ENCODE measurements at places on chromosomes 1 and 21. TPM values are rescaled to one million over a fixed set of nuclear protein-coding genes. Genes with fewer than 3 reads are reported as not detected.
A peak's percentile ranks its signal among the peaks of the same experiment; 100 is the strongest.

Gene PDZK1IP1
- total RNA-seq = 200 TPM

Gene ARHGEF16
- total RNA-seq = 104 TPM

Gene FCAMR
- 0.64 TPM for total RNA-seq

Gene ZNF648
- total RNA-seq = 0.48 TPM

Gene PADI4
- not detected for total RNA-seq

Gene TPR
- total RNA-seq = 99.7 TPM

Gene RNF186
- 46.7 TPM for total RNA-seq

Gene TMEM81
- not detected for total RNA-seq

Gene NUP210L
- total RNA-seq = not detected

Gene TRIM67
- not detected for total RNA-seq

Gene POGZ
- 90.9 TPM for total RNA-seq

Gene RNU1-4
- under 0.01 TPM for total RNA-seq

DNA sequence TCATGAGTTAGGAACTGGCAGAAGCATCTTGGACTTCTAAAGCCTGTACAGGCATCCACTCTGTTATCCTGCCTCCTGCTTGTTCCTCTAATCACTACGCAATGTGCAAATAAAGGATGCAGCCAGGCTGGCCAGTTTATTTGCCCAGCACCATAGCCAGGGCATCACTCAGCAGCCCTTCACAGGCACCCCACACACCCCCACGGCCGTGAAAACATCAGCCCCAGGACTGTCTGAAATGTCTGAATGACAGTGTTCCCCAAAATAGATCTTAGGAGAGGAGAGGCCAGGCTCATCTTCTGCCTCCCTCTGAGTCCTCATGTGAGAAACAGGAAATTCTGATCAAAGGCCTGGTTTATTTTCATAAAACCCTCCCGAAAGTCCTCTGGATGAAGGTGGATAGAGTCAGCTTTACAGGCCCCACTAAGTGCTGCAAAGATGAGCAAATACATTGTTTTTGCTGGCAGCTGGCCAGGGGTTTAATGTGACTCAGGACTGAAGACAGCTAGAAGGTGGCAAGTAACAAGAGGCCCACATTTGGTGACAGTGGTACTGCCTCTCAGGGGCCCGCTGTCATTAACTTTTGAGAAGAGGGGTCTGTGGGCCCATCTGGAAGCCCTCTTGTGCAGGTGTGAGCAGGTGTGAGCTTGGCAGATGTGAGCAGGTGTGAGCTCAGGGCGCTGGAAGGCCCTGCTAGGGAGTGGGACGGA, 32.9 kb downstream of the GRHL3 start:
- no peak overlapping the region for H3K4me3 ChIP-seq
- no peak for DNase-seq
- H3K27me3 ChIP-seq = no peaks in the 10 kb centered on the region
- H3K36me3 ChIP-seq = no peaks in the 10 kb centered on the region
- H3K27ac ChIP-seq = no peak overlapping the region

- no peak for DNase-seq
- H3K27ac ChIP-seq = no peak overlapping the region
- no peaks in the 10 kb centered on the region for H3K4me1 ChIP-seq
- no peaks in the 10 kb centered on the region for H3K27me3 ChIP-seq
- H3K4me3 ChIP-seq = no peak overlapping the region
Measured at GRCh38 chr1:24596401-24596880, 40.6 kb downstream of the NCMAP start.

GRCh38 chr1:151868486-151868885, 15.0 kb upstream of the THEM5 start:
- no peak overlapping the region for H3K27ac ChIP-seq
- H3K27me3 ChIP-seq = no peaks in the 10 kb centered on the region
- H3K36me3 ChIP-seq = no peaks in the 10 kb centered on the region
- H3K4me3 ChIP-seq = no peak overlapping the region

DNA sequence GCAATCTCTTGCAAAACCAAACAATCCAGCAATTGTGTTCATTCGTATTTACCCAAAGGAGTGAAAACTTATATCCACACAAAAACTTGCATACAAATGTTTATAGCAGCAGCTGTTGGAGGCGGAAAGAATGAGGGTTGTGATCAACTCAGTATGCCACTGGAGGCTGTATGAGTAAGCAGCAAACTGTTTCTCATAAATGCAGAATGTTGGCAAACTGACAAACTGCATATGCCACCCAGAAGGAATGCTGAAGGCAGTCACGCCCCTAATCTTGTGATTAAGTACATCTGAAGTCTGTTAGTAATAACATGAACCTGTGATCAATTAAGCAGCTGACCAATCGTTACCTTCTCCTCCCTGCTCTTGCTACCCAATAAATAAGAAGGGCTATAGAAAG, 60.5 kb upstream of the CR2 start:
- H3K27ac ChIP-seq = no peak overlapping the region
- no peaks in the 10 kb centered on the region for H3K36me3 ChIP-seq
- DNase-seq = no peak
- no peaks in the 10 kb centered on the region for H3K27me3 ChIP-seq
- H3K4me3 ChIP-seq = no peak overlapping the region

DNA sequence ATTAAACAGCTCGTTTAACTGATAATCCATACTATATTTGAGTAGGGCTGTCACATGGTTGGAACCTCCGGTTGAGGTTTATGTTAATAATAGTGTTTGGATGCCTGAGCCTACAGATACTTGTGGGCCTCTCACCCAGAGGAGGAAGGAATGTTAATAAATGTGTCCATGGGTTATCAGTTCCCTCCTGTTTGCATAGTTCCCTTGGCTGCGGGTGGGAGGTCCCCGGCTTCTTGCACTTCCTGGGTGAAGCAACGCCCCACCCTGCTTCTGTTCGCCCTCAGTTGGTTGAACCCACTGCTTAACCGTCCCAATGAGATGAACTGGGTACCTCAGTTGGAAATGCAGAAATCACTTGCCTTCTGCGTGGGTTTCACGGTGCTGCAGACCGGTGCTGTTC, 23.6 kb upstream of the GBP1 start:
- DNase-seq = no peak
- H3K27ac ChIP-seq = no peak overlapping the region
- H3K4me1 ChIP-seq = no peaks in the 10 kb centered on the region
- H3K27me3 ChIP-seq = no peaks in the 10 kb centered on the region

DNA sequence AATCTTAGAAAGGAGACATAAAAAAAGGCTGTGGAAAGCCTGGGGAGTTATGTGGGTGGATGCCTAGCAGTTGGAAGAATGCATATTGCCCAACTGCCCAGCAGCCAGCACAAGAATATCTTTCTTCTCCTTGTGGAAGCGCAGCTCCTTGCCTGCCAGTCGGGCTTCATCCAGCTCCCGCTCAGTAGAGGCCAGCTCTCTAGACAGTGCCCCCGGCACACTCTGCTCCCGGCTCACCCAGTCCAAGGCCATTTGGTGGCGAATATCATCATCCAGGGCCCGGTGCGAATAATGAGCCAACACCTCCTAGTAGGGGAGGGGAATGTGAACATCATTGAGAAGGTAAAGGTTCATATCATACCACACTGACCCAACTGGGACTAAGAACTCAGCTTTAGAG, 9.0 kb upstream of the RBM8A start:
- no peak overlapping the region for H3K4me3 ChIP-seq
- H3K27me3 ChIP-seq = no peaks in the 10 kb centered on the region
- DNase-seq = no peak
- H3K36me3 ChIP-seq = peaks cover 4% of the 10 kb centered on the region
- H3K4me1 ChIP-seq = no peaks in the 10 kb centered on the region

DNA sequence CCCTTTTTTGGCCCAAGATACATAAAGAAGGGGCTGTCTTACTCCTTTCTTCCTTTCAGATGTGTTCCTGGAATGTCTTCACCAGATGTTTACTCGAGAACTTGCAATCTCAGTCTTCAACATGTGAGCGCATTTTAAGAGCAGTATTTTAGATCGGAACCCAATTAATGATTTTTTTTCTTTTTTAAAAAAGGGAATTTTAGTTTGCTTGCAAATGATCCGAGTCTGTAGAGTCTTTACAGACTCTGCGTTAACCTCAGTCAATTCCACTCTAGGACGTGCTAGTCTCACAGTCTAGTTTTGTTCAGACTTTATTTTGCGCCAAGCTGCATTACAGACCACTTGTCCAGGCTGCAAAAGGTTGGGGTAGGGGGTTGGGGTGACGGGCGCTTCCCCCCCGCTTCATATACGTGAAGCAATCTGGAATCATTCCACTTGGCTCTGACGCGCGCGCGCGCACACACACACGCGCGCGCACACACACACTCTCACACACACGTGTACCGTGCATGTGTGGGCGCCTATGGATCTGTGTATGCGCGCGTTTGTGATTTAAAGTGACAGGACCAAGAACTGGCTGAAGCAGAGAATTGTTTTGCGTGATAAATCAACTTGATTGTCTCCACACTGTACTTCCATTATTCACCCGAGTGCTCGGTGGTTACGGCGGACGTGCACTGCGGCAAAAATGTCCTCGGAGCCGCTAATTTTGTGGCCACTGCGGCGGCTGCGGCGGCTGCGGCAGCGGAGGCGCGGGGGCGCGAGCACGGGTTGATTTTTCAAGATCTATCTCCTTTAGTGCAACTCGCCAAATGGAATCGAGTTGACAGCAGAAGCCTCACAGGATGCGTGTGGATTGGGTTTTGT, 25.6 kb upstream of the NFIA start:
- DNase-seq = peak; percentile 74
- peak overlapping the region; percentile 77 for H3K4me3 ChIP-seq
- peaks cover 40% of the 10 kb centered on the region for H3K4me1 ChIP-seq

DNA sequence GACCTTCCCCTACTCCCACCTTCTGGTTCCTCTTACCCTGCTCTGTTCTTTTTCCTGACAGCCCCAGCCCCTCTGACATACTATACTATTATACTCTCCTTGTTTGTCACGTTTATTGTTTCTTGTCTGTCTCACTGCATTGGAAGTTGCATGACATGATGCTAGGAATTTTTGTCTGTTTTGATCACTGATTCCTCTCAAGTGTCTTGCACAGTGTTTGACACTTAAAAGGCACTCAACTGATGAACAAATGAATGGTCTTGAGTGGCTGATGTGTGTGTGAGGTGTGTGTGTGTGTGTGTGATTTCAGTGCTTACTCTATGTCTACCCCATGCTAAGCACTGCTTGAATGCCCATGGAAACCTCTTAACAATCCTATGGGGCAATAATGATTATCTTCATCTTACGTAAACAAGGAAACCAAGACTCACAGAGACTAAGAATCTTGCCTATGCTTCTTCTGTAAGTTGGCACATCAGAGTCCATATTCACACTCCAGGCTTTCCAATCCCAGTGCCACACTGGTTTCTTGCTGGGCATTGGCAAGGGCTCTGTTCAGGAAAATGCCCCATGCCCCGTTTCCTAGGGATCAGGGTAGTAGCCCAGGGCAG, 59.7 kb downstream of the ATP1A1 start:
- no peaks in the 10 kb centered on the region for H3K36me3 ChIP-seq
- H3K4me1 ChIP-seq = peaks cover 6% of the 10 kb centered on the region
- H3K27ac ChIP-seq = no peak overlapping the region

GRCh38 chr1:93629101-93630059, 52.3 kb downstream of the BCAR3 start:
- no peaks in the 10 kb centered on the region for H3K27me3 ChIP-seq
- H3K4me1 ChIP-seq = peaks cover 10% of the 10 kb centered on the region
- H3K4me3 ChIP-seq = no peak overlapping the region
- no peak overlapping the region for H3K27ac ChIP-seq
- peak; percentile 30 for DNase-seq
- H3K36me3 ChIP-seq = no peaks in the 10 kb centered on the region

GRCh38 chr1:40399984-40400704, 26.6 kb downstream of the SMAP2 start:
- no peaks in the 10 kb centered on the region for H3K27me3 ChIP-seq
- DNase-seq = no peak
- peak overlapping the region; percentile 20 for H3K27ac ChIP-seq
- no peak overlapping the region for H3K4me3 ChIP-seq
- no peaks in the 10 kb centered on the region for H3K36me3 ChIP-seq

DNA sequence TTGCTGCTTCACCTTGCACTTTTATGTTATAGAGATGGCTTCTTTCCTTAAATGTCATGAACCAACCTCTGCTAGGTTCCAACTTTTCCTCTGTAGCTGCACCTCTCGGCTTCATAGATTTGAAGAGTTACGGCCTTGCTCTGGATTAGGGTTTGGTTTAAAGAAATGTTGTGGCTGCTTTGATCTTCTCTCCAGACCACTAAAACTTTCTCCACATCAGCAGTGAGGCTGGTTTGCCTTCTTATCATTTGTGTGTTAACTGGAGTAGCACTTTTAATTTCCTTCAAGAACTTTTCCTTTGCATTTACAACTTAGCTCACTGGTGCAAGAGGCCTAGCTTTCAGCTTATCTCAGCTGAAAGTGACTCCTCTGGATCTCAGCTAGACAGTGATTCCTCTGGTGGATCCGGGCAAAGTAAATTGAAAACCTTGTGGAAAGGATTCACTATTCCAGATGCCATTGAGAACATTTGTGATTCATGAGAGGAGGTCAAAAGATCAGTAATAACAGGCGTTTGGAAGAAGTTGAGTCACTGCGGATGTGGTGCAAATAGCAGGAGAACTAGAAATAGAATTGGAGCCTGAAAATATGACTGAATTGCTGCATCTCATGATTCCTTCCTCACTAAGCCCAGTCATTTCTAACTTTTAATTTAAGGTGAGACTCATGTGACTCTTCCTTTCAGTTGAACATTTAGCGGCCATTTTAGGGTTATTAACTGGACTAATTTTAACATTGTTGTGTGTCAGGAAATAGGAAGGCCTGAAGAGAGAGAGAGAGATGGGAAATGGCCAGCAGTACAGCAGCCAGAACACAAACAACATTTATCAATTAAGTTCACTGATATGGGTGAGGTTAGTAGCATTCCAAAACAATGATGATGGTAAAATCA, 16.2 kb upstream of the RGS1 start:
- no peaks in the 10 kb centered on the region for H3K27me3 ChIP-seq
- no peak overlapping the region for H3K4me3 ChIP-seq
- H3K27ac ChIP-seq = peak overlapping the region; percentile 15

DNA sequence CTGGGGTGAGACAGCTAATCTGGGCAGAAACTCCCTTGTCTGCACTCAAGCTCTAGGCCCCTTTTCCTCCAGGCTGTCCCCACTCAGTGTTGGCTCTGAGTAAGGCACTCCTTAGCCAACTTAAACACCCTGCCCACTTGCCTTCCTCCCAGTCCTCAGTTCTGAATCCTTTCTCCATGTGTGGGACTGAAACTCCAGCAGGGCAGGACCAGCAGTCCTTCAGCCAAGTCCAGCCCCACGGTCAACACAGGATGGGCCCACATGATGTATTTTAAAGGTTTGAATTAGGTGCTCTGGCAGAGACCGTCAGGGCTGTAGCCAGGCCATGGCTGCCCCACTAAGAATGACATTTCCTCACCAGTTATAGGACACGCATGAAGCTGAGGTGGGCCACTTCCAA, 107.8 kb downstream of the EDEM3 start:
- H3K4me1 ChIP-seq = no peaks in the 10 kb centered on the region
- H3K4me3 ChIP-seq = no peak overlapping the region
- H3K27ac ChIP-seq = no peak overlapping the region
- no peaks in the 10 kb centered on the region for H3K36me3 ChIP-seq
- no peak for DNase-seq

DNA sequence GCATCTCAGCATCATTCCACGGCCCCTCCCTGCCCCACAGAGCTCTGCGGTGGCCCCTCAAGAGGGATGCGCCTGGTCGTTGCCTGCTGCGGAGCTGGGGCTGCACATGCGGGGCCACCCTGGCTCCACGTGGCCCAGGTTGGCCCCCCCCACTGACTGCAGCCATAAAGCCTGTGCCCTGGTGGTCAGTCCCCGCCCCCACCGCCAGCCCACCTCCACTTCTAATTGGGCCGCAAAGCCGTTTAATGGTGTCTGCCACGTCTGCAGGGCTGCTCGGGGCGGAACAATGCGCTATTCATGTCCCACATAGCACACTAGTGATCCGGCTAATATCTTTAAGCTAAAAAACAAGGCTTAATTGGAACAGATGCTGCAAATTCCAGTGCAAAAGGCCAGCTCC, 33.5 kb upstream of the ACTRT2 start:
- peaks cover 11% of the 10 kb centered on the region for H3K27me3 ChIP-seq
- no peaks in the 10 kb centered on the region for H3K4me1 ChIP-seq
- no peak overlapping the region for H3K4me3 ChIP-seq

Measured in transverse colon (tissue), 4 donors.